ENCODE measurements at places on chromosomes 12 and 14. TPM values are rescaled to one million over a fixed set of nuclear protein-coding genes. Genes with fewer than 3 reads are reported as not detected.

Gene IRAK3
- total RNA-seq, result not detected

Gene MMP19
- 3.9 TPM for total RNA-seq

Gene IGF1
- not detected for total RNA-seq

Gene AVPR1A
- total RNA-seq, result not detected

Gene ADAM20
- 0.48 TPM for total RNA-seq

Gene DAO
- total RNA-seq, result not detected

Gene LGR5
- total RNA-seq, result not detected

Gene HOXC6
- 2.7 TPM for total RNA-seq

Gene PLEKHG7
- total RNA-seq, result not detected

Data from A375 (cell line).